ENCODE measurements at places on chromosomes 7 and 10.

DNA sequence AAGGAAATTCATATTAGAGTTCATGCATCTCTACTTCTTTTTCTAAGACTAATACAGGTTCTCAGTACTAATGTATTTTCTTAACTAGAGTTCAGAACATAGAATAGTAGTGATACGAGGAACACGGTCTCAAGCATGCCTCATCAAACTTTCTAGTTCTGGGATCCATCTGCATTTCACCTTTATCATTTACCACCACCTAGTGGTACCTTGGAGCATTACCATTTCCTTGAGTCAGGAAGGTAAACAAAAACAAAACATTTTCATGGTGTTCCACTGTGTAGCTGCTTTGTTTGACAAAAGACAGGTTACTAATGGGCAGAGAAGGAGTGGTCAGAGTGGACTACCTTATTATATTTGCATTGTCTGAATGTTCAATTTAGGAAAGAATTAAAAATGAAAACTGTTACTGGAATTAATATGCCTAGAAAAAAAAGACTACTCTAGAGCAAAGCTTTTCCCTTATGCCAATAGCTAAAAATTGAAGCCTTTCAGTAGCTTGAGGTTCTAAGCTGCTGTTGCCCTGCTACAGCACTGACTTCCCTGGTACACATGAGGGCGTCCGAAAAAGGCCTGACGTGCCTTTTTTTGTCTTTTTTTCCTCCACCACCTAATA lies 44.5 kb downstream of the STARD3NL start:
- peak; percentile 63 for DNase-seq

GRCh38 chr10:57963546-57963945 lies 304.1 kb downstream of the IPMK start:
- DNase-seq = no peak

- DNase-seq = no peak
These were observed 114.5 kb upstream of the IMMP2L start for GRCh38 chr7:111676811-111677210.

- no peak for DNase-seq
These were observed 23.6 kb upstream of the SEMA4G start for GRCh38 chr10:100945754-100946153.

DNA sequence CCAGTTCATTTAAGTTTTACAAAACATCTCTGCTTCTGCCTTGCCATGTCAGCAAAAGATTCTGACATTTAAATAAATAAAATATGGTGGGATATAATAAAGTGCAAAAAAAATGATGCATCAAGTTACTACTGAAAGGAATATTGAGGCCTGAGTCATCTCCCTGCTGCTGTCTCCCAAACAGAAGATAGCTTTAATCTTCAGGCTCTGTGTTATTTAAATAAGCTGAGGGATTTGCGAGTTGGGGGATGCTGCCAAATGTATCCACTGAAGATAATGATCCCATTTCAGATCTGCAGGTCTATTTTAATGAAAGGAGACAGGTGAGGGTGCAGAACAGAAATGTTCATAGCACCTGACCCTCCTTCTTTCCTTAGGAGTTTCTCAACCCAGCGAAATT lies 720.8 kb downstream of the AUTS2 start:
- no peak for DNase-seq

DNA sequence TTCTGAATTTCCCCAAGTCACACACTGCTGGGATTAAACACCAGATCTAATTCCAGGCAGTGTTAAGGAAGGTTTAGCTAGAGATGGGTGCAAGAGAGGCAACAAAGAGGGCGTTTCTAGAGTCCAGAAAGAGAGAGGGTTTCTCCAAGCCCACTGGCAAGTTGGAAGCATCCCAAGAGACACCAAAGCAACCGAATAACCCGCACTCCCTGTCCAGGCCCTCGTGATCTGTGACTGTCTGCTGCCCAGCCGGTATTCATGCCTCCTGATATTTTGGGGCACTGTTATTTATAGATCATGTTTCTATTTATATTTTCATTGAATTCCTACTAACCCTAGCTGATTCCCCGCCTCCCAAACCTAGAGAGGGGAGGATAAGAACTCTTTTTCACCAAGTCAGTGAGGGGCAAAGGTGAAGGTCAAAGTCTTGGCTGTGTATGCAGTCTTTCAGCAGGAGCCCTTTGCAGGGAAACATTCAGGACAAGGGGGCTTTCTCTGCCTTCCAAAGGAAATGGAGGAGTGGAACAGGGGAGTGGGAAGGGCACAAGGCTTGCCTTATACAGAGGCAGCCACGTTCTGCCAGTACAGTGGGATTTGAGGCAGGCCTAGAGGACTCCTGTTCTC lies 103.6 kb downstream of the SH3PXD2A start:
- DNase-seq = no peak

DNA sequence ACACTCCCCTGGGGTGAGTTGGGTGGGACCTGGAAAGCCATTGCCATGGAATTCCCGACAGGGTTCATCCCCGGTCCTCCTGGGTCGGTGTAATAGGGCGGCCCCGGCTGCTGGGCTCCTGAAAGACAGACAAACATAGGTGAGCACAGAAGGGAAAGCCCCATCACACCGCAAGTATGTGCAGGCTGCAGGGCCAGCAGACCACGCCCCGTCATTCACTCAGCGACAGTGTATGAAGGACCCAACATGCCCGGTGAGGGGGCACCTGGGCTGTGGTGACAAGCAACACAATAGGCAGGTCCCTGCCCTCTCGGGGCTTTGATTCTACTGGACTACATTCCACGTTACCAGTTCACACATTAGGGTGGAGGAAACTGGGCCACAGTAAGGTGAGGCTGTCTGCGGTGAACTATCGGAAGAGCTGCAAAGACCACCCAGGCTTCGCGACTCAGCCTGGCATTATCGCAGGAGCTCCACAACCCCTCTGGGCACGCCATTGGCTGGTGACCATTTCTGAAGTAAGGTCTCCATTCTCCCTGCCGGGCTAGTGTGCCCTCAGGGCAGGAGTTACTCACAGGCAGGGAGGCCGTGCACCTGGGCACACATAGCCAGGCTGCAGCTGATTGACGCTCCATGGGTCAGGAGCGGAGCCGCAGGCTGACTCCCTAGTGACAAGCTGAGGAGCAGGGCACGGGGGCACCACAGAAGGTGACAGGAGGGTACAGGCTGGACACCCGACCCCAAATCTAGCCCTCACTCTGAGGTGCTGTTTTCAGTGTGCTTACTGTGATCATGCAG lies 99.2 kb downstream of the VOPP1 start:
- DNase-seq = no peak

GRCh38 chr7:93178213-93178612 lies 30.0 kb upstream of the SAMD9L start:
- DNase-seq = no peak

DNA sequence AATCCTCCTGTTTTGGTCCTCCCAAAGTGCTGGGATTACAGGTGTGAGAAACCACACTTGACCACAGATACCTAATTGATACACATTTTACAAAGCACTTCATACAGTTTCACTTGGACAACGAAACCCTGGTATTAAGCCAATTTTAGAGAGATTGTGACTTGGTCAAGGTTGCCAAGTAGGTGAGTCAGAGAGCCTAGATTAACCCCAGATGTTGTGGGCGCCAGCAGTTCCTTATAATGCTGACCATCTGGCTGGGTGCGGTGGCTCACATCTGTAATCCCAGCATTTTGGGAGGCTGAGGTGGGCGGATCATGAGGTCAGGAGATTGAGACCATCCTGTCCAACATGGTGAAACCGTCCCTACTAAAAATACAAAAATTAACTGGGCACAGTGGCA lies 4.9 kb upstream of the PHKG1 start:
- peak; percentile 75 for DNase-seq

DNA sequence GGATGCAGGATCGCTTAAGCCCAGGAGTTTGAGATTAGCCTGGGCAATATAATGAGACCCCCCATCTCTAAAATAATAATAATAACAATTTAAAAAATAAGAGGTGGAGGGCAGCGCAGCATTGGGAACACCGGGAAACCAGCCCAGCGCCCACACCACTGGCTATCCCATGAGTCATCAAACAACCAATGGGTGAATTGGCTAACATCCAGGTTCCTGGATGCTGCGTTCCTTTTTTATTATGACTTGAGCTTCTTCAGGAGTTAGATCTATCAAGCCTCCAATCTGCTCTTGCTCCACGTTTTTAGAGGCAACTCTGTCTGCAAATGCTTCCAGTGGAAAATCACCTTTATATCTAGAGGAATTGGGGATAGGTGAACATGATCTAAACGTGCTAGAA lies 10.0 kb upstream of the LRRC4 start:
- DNase-seq = peak; percentile 80

DNA sequence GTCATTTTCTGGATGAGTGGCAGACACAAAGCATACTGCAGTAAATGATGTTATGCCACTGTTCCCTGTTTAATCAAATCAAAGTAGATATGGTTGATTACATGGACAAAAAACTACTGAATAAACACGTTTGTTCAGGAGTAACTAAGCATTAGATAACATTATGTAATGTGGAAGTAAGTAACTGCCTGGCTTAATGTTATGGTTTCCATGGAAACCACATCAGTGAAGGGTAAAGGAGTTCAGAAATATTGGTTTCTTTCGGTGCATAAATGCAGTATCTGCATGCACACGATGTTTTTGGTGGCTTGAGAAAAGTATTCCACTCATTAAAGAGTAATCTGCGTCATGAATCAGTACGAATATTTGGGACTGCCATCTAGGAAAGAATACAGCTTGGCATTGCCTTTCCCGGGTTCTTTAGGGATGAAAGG lies 131.3 kb upstream of the PRKCQ start:
- no peak for DNase-seq

DNA sequence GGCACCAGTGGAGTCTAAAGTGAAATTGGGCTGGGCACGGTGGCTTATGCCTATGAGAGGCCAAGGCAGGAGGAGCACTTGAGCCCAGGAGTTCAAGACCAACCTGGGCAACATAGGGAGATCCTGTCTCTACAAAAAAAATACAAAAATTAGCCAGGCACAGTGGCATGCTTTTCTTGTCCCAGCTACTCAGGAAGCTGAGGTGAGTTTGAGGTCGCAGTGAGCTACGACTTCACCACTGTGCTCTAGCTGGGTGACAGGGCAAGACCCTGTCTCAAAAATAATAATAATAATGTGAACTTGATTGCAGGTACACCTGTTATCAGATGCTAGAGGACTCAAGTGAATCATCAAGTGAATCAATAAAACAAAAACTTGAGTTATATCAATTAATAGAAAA lies 108.0 kb downstream of the BTAF1 start:
- no peak for DNase-seq

GRCh38 chr10:65470986-65471385 lies 1454.8 kb upstream of the LRRTM3 start:
- no peak for DNase-seq

DNA sequence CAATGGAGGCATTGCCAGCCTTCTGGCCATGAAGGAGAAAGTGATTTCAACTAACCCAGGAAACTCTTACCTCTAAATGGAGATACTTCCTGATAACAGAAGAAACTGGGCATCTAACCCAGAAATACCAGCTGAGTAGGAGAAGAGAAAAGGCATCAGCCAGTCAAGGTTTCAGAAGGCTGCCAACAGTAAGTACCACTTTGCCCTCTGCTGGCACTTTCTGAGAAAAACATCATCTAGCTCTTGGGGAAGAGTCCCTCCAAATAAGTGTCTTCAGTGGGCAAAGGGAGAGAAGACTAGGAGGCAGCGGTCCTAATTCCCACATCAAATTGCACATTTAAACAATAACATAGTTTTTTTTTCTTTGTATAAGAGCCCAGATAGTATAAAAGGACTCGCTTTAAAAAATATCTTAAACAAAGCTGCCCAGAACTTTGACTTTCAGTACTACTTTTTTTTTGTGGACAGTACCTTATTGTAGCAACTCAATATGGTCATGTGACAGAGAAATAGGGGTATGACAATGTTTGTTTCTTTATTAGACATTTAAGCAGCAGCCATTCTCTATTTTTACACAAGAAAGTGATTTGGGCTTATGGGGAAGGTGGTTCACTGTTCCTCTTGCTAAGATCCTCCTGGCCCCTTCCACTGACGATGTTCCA lies 157.3 kb downstream of the CTTNBP2 start:
- peak; percentile 69 for DNase-seq

DNA sequence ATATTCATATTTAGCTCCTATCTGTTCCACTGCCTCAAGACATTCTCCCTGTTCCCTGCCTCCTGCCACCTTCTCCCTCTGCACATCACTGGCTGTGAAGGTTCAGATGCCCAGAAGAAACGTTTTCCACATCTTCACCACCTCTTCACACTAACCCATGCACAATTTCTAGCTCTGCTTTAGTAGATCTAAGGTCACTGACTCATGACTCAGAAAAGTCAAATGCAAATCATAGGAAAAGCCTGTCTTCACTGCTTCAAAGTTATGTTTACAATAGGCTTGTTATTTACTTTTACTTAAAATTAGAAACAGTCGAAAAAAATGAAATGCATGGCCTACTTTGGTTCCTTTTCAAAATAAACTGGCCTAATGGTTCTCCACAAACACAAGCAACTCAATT lies 2.5 kb downstream of the SCRN1 start:
- peak; percentile 53 for DNase-seq

GRCh38 chr10:352476-353235 lies 217.4 kb downstream of the ZMYND11 start:
- no peak for DNase-seq

GRCh38 chr10:44385026-44385695 lies at the start of gene CXCL12:
Gene CXCL12 (minus strand): TSS chr10:44385097. CDS start chr10:44385005, 92 bp downstream.
- no peak for DNase-seq

DNA sequence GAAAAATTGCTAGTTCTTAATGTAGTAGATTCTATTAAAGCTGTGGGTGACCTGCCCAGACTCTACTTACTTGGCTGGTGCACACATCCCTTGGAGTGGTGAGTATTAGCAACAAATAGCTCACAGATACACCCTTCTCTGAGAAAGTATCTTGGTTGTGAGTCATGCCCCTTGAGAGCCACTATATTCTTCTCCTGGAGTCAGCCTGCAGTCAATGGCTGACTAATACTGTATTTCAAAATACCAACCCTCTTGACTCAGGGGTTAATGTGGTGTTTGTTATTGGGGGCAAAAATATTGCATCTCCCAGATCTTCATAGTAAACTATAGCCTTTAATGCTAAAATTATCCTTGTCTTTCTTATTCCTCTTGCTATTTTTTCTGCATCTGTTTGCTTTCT lies 354.9 kb downstream of the BMPER start:
- peak; percentile 96 for DNase-seq

DNA sequence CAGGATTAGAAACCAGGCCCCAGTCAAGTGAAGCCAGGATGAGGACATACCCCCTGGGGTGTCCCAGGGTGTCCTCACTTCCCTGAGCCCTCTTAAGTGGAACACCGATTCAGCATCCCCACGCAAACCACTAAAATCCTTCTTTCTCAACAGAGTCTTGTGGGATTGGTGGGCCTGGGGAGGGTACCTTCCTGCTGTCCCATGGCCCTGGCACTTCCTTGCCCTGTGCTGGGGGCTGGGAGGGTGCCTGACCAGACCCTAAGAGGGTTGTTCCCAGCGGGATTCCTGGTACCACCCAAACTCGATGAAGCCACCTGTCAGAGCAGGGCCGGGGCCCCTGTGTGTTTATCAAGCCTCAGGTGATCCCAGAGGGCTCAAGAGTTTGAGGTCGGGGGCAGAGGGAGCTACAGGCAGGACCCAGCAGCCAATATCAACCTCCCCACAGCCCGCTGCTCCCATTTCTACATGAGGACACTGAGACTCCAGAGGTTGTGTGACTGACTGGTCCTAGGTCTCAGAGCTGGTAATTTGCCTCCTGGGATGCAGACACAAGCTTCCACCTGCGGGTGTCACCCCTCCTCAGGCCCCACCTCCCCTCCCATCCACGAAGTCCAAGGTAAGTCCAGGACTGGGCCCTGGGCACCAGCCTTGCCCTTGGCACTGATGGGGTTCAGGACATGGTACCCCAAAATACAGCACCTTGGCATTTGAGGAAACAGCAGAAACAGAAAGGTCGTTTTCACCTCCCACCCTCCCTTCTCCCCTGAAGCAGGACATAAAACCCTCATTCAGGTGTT lies 31.4 kb downstream of the OAT start:
- DNase-seq = no peak

Data from amniotic epithelial cell (primary cell).